ENCODE measurements at places on chromosomes 5 and 9.

DNA sequence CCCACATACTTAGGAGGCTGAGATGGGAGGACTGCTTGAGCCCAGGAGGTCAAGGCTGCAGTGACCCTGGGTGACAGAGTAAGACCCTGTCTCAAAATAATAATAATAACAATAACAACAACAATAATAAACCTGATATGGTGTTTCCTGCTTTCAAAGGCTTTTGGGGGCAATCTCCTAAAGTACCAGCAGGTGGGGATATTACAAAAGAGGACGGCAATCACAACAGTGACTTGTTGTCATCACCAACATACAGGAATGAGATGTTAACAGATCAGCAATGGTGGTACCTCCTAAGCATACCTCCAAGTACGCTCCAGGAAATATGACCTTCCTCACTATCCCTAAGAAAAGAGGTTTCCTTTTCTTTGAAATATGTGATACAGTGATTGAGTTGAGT lies 91.1 kb upstream of the RNF180 start:
- no peak for DNase-seq

DNA sequence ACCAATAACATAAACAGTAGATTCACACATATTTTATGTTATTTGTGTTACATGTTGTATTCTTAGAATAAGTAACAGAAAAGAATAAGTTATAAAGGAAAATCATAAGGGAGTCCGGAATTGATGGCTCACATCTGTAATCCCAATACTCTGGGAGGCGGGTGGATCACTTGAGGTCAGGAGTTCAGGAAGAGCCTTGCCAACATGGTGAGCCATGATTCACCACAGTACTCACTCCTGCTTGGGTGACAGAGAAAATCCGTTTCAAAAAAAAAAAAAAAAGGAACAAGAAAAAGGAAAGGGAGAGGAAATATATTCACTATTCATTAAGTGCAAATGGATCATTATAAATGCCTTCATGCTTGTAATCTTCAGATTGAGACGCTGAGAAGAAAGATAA lies 533.3 kb upstream of the CDH9 start:
- DNase-seq = no peak

DNA sequence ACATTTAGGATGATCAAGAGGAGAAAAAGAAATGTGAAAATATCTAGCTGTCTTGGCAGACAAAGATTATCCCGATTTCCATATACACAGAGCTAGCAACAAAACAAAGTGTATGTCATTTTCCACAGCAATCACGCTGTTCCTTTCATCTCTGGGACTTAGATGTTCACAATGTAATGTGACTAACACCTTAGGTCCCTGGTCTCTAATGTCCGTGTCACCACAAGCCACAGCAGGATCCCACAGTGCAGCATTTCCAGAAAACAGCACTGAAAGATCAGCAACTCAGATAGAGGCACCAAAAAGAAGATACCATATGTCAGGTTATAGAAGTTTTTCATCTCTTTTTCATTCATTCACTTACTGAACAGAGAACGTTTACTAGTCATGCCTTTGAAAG lies 118.0 kb upstream of the TNPO1 start:
- no peak for DNase-seq

- DNase-seq = no peak
Observed at GRCh38 chr5:132214491-132214890, 13.2 kb downstream of the P4HA2 start.

GRCh38 chr5:126464016-126464415 lies 40.8 kb downstream of the GRAMD2B start:
- no peak for DNase-seq

- no peak for DNase-seq
Observed at GRCh38 chr9:105418588-105419500, 29.0 kb upstream of the FSD1L start.

- DNase-seq = peak; percentile 92
Observed at GRCh38 chr5:95858661-95859595, 36.4 kb upstream of the GLRX start.

- DNase-seq = no peak
Observed at GRCh38 chr5:10705747-10706146, 55.3 kb downstream of the DAP start.

DNA sequence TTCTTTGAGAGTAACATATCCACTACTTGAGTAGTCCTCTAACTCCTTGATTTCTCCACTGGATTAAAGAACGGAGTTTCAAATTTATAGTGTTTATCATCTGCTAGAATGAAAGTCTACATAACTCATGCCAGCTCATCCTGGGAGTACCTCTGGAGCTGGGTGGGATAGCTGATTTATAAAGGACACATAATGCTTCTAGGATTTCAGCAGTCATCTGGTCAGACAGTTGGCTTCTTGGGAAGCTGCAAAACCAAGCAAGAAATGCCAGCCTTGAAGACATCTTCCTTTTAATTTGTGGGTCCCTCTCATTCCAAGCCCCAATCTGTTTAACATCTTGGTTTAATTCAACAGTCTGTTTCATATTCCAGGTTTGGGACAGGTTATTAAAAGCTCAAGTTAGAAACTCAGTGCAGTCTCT lies 3.2 kb downstream of the GALNT10 start:
- no peak for DNase-seq

- no peak for DNase-seq
Observed at GRCh38 chr5:23071682-23072081, 218.5 kb upstream of the CDH12 start.

DNA sequence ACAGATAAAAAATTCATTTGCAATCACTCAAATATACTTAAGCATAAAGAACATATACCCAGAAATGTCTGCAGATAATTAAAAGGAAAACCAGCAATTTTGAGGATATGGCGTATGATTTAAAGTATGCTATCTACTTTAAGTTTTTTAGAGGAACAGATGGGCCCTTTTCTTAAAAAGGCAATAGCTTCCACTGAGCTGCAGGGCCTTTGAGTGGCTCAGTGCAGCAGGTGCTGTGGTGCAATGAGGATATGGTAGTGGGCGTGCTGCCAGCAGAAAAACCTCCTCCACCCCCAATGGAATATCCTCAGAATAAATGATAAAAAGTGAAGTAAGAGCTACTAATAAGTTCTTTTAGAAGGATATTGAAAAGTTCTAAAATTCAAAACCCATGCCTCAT lies 814.5 kb downstream of the MTRR start:
- no peak for DNase-seq

GRCh38 chr9:110815361-110815760 lies 146.8 kb downstream of the MUSK start:
- no peak for DNase-seq

GRCh38 chr5:122149321-122150090 lies 20.2 kb downstream of the ZNF474 start:
- DNase-seq = no peak

DNA sequence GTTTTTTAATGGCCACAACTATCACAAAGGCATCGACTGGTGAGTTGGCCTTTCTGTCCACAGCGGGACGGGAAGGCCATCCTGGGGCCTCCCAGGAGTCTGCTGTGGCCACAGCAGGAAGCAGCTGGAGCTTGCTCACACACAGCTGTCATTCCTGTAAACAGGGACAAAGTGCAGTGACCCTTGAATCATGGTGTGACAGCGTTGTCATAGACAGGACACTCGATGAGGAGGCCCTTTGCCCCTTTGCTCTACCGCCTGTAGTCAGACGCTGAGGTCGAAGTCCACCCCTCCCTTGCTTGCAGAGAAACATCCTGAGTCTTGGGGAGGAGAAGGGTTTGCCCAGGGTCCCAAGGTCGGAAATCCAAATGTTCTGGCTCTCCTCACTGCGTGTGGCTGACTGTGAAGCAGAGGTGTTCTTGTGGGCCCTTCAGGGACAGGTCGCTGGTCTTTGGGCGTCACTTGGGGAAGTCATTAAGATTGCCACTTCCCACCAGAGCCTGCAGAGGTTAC lies 35.1 kb downstream of the NDST1 start:
- no peak for DNase-seq

- DNase-seq = no peak
Observed at GRCh38 chr9:125971050-125971449, 223.9 kb downstream of the PBX3 start.

GRCh38 chr9:14344941-14345353 lies 31.0 kb upstream of the NFIB start:
- no peak for DNase-seq

DNA sequence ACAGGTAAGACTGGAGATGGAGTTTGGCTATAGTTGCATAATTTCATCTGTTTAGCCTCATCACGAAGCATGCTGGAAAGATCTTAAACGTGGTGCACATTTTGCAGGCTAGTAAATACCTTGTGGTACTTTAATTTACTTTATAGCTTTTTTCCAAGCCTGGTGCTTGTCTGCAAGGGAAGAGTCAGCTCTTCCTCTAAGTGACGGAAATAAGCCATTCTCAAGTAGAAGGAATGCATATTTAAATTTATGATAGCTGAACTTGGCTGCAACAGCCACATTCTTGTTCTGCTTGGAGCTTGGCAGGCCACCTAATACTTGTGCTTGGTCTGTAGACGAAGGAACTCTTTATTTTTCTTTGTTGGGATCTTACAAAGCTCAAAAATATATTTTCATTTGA lies 188.0 kb upstream of the PIK3R1 start:
- DNase-seq = no peak

DNA sequence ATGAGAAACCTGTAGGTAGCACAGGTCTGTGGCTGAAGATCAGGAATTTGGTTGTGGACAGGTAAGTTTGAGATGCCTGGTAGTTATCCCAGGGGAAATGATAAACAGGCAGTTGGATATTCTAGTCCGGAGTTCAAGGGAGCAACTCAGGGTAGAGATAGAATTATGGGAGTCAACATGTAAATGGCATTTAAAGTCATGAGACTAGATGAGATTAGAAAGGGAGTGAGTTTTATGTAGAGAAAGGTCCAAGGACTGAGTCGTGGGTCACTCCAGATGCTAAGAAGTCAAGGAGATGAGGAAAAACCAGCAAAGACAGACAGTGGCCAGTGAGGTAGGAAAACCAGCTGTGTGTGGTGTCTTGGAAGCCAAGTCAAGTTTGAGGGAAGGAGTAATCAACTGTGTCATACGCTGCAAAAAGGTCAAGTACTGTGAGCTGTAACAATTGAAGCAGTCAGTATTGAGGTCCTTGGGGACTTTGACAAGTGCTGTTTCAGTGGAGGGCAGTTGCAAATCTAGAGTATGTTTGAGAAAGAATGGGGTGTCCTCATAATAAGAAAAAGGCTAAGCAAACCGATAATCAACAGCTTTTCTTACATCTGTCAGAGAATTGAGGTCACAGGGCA lies 18.2 kb downstream of the GNPDA1 start:
- no peak for DNase-seq

DNA sequence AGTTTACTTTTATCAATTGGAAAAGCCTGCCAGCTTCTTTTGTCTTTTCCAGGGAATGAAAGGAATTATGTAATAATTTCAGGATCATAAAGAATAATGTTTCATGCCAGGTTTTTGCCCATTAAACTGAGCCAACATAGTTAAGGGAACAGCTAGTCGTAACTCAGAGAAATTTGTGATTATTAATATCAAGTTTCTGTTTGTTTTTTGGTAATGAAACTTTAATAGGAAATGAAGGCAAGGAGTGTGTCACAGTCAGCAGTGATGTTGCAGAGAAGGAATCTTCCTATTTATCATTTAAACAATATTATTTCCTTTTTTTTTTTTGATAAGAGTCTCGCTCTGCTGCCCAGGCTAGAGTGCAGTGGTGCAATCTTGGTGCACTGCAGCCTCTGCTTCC lies 10.7 kb downstream of the NFIL3 start:
- DNase-seq = no peak

DNA sequence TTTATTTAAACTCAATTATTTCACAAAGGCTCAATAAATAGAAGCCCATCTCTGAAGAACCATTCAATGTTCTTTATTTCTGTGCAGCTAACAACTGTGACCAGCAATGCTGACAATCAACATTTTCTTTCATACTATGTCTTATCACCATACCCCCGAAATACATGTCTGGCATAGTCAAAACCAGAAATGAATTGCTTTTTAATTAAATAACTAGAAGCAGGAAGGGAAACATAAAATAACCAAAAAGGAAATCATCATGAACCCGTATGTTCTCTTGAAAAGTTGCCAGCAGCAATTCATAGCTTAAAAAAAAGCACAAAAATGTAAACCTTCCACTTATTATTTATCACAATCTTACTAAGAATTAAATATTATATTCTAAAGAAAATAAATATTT lies 212.4 kb downstream of the TMEM232 start:
- DNase-seq = no peak

DNA sequence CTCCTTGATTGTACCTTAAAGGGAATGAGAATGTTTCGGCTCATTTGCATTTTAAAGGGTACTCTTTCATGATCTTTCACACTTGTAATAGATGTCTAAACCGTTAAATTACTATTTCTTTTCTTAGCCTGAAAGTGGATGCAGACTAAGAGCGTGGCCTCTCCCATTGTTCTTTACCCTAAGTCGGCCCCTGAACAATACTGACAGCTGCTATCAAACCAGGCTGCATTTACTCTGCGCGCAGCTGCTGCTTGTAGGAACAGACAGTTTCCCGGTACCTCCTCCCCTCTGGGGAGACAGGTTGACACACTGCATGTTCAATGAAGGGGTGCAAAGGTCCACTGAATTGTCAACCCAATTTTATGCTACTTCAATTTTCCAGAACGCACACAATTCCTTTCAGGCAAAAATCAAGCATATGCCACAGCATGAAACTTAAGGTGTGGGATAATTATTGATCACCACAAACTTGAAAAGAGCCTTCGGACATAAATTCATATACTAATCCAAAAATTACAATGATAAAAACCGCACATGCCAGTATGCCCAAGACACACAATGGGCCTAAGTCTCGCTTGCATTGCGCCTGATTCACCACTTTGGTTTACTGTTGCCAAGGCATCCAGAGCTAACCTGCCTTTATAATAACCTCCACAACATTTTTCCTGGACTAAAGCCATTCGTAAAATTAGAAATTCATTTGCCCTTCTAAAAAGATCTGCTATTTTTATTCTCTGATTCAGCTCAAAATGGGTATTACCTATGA lies 39.7 kb downstream of the TLE1 start:
- DNase-seq = no peak

GRCh38 chr5:178123094-178123965 lies 7.5 kb upstream of the RMND5B start:
- DNase-seq = no peak
